ENCODE measurements at places on chromosomes 5 and 9.

DNA sequence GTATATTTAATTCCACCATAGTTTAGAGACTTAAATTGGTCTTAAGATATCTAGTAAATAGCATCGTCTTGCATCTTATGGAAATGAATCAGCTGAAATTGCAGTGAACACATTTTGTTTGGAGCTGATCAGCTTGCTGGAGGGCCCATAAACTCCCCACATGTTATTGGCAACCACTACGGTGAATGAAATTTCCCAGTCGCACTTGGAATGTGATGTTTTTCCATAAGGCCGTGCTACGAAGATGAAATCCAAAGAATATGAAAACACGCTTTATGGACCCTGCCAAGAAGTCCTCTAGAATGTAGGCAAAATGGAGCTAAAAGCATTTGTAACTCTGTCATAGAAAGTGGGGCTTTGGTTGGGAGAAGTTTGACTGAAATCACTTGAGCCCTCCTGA is 572.1 kb downstream of the ACTL7B start:
- DNase-seq: no peak

DNA sequence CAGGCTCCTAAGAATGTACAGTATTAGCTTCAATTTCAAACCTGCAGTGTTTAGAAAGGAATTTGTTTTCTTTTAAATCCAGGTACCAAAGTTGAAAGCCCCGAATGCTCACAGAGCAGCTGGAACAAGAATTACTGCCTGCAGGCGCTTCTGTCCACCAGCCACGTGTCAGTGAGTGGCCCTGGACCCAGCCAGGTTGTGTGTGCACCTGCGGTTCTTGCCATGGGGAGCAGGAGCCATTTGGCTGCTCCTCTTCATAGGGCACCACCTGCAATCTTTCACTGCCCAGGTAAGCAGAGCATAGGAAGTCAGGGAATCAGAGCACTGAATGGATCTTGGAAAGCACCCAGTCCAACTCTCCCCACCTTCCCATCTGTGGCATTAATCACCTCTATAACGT is 79.5 kb upstream of the PIP5K1B start:
- no peak for DNase-seq

- DNase-seq: no peak
Observed at GRCh38 chr5:32110111-32110696, 63.9 kb downstream of the GOLPH3 start.

DNA sequence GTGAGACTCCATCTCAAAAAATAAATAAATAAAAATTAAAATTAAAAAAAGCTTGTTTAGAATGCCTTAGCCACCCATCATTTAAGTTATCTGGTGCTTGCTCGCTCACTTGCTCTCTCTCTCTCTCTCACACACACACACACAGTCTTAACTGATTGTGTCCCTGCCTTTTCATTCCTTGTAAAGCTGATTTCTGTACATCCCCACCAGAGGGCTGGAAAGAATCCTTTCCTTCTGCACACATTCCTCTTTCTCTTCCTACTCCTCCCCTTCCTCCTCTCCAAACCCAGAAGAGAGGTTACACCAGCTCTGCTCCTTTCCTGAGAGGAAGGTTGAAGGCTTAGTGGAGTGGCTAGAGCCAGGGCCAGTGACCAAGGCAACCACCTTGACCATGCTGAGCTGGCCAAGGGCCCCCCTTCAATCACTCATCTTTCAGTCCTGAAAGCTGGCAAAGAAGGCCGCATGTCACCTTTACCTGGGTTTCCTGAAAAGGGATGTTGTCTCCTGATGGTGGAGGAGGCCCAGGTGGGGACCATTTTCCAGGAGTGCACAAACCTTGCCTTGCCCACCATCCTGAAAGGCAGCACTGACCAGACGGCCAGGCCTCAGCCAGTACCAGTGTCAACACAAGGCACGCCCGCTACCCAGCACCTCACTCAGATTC is 25.6 kb downstream of the STK10 start:
- DNase-seq: no peak

DNA sequence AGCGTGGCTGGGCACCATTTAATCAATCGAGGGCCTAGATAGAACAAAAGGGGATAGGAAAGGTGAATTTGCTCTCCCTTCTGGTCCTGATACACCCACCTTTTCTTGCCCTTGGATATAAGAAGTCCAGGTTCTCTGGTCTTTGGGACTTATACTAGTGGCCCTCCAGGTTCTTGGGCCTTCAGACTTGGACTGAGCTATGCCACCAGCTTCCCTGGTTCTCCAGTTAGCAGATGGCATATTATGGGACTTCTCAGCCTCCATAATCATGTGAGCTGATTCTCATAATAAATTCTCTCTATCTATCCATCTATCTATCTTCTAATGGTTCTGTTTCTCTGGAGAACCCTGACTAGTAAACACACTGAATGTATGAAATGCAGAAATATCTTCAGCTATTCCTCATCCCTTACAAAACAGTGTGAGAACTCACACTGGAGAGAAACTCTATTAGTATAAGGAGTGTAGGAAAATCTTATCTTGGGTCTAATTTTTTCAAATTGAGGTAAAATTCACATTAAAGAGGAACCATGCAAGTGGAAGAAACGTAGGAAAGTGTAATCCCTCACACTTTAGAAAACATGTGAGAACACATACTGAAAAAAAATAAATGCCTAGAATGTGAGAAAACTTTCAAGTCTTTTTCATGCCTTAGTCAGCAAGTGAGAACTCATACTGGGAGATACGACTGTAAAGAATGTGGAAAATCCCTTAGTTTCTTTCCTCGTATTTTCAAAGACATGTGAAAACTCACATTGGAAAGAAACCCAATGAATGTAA is 15.5 kb downstream of the PCDHB15 start:
- DNase-seq: no peak

GRCh38 chr5:90337449-90338052 is 72.0 kb downstream of the CETN3 start:
- DNase-seq: no peak

DNA sequence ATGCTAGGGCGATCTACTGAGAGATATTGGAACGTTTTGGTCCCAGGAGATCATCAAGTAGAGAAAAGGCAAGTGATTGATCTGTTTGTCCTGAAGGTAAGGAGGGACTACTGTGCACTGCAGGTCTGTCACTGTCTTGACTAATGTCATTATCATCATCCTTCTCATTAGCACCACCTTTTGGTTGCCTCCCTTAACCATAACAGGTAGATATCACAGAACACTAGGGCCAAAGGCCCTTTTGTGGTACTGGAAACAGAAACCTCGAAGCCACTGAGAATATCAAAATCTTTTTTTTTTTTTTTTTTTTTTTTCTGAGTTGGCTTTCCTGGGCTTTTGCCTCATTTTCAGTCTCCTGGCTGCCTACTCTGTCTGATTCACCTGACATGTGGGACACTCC is 134.0 kb downstream of the KCTD16 start:
- no peak for DNase-seq

DNA sequence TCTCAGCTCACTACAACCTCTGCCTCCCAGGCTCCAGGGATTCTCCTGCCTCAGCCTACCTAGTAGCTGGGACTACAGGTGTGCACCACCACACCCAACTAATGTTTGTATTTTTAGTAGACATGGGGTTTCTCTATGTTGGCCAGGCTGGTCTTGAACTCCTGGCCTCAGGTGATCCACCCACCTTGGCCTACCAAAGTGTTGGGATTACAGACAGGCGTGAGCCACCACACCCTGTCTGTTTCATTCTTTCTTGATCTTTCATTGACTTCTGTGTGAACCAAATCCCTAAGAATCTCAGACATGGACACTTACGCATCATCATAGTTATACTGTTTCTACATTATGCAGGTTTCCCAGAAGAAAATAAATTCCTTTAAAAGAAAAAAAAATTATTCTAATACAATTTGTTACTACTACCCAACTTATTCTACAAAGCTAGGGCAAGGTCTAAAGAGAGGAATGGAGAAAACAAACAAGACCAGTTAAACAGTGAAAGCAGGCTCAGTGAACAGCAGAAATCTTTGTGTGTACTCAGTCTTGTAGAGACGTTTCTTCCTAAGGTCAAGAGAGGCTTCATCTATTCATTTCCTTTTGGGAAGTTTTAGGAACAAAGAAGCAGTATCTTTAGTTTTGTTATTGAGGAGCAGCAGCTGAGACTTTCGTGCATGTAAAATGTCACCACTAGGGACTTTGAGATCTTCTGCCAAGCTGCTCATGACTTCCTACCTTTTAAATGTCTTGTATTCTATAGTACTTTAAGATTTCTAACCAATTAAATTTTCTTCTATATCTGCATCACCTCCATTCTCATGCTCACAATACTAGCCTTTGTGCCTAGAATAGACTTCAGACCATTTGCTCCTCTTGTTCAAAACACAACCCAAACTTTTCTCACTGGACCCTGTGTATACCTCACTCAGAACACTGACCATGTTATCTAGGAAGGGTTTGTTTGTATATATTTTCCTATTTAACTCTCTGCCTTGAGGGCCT is 5.6 kb upstream of the HMGCR start:
- DNase-seq: no peak

DNA sequence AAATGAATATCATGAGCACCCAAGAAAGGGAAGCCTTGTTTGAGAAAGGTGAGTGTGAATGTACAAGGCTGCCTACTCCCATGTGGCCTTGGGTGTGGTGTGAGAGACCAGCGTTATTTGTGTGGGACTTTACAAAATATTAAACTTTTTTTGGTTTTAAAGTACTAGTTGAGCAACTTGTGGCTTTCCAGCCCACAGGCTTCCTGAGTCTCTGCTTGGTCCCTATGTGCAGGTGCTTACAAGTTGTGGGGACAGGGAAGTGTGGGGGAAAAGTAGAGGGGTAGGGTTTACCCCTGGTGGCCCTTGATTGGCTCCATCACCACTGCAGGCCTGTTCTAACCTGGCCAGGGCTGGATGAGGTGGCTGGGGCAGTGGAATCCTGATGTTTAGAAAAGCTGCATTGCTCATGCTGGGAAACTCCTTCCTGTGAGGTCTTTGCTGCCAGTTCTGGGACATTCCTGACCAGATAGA is 19.7 kb downstream of the PTTG1 start:
- DNase-seq: no peak

GRCh38 chr9:127318651-127319167 is 54.1 kb downstream of the GARNL3 start:
- no peak for DNase-seq

DNA sequence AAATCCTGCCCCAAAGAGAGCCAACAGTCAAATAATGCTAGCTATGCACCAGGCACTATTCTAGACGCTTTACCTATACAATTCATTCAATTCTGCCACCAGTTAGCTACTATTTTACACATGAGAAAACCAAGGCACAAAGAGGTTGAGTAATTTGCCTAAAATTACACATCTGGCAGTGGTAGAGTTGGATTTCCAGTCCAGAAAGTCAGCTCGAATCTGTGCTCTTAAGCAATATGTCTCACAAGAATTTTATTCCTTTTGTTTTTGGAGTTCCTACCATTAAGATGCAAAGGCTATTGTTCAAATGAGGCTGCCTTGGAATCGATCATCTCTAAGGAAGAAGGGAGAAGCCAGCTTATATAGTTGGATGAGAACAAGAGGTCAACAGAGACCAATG is 256.9 kb upstream of the RASA1 start:
- no peak for DNase-seq

Measured in SIG-M5 (cell line).